ENCODE measurements at places on chromosomes 6 and 20. TPM values are rescaled to one million over a fixed set of nuclear protein-coding genes. Genes with fewer than 3 reads are reported as not detected.

TRDN gene
- not detected for total RNA-seq

FAM83C gene
- total RNA-seq: not detected

DNA sequence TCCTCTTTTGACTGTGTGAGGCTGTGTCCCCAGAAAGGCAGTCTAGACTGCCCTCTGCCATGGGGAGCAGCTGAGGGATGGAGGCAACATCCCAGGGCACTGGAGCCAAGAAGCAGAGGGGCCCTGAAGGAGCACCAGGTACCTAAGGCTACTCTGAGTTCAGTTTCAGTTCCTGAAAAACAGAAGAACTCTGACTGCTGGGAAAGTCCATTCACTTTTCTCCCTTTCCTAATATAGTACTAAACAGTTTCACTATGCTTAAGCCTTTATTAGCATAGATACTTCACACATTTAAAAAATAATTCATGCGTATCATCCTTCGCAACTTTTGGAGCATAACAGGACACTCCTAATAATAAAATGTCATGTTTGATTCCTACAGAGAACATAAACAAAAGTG lies 130.0 kb downstream of the FOXC1 start:
- peaks cover 31% of the 10 kb centered on the region for H3K4me1 ChIP-seq
- H3K27me3 ChIP-seq: no peaks in the 10 kb centered on the region
- peak overlapping the region; percentile 18 for H3K4me3 ChIP-seq
- H3K27ac ChIP-seq: peak overlapping the region; percentile 63
- DNase-seq: peak; percentile 92
- no peaks in the 10 kb centered on the region for H3K36me3 ChIP-seq

DNA sequence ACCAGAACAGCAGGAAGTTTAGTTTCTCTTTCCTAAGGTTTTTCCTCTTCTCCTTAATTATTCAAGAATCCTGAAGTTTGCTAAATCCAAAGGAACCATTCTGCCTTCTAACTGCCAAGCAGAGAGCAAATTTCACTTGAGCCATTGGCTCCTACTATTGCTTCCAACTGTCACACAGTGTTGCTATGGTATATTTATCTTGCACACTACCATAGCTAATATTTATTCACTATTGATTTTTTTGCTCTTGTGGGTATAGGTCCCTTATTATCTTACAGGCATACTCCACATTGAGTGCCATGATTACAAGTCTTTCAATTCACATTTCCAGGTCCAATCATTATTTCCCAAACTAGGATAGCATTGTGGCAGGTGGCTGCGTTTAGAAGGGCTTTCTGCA lies 266.7 kb upstream of the FLRT3 start:
- no peak overlapping the region for H3K4me3 ChIP-seq
- H3K4me1 ChIP-seq: no peaks in the 10 kb centered on the region
- H3K36me3 ChIP-seq: no peaks in the 10 kb centered on the region
- DNase-seq: no peak
- no peak overlapping the region for H3K27ac ChIP-seq
- no peaks in the 10 kb centered on the region for H3K27me3 ChIP-seq

- DNase-seq: no peak
- no peaks in the 10 kb centered on the region for H3K27me3 ChIP-seq
- peak overlapping the region; percentile 71 for H3K27ac ChIP-seq
- no peak overlapping the region for H3K4me3 ChIP-seq
- H3K4me1 ChIP-seq: peaks cover 47% of the 10 kb centered on the region
Observed at GRCh38 chr6:3208098-3208774, 19.2 kb downstream of the TUBB2B start.

DNA sequence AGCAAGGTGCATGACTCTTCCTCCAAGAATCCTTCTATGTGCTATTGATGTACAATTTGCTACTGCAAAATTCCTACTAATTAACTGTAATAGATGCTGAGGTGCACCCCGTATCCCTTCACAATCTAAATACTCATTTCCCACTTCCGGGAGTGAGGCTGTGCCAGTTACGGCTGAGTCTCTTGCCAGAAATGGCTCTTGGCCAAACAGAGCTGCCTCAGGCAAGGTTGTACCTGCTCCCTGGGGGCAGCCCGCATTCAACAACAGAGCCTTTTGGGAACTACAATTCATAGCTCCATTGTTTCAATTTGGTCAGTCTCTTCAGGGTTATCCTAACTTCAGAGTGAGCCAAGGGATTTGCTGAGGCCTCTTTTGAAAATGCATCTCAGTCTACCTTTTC lies 789.8 kb upstream of the MAP3K7 start:
- H3K4me3 ChIP-seq: no peak overlapping the region
- no peak for DNase-seq
- H3K27ac ChIP-seq: no peak overlapping the region
- no peaks in the 10 kb centered on the region for H3K36me3 ChIP-seq

GRCh38 chr20:3239026-3239866 lies at the start of gene SLC4A11:
TSS of gene SLC4A11 (minus strand) at chr20:3239190. CDS start at chr20:3239137, 53 bp downstream.
- peak within 1 kb of the TSS; percentile 75 for H3K4me3 ChIP-seq
- H3K27ac ChIP-seq: no peak within 1 kb of the TSS
- H3K4me1 ChIP-seq: peaks cover 7% of the 10 kb centered on the region
- H3K36me3 ChIP-seq: no peaks in the 10 kb centered on the region
- no peak for DNase-seq

DNA sequence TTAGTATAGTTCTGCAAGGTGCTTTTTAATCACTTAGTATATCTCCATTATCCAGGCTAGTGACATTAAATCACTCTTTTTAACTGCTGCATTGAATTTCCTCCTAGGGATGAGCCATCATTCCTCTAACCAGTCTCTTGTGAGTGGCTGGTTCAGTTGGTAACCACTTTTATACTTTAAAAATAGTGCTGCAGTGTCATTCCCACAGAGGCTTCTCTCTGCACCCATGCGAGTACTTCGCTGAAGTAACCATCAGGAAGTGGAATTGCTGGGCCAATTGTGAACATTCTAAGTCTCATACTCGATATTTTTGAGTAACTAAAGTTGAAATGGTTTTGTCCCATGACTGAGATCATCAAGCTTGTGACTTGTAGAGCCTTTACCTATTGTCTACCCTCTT lies 2.1 kb downstream of the BTN3A2 start:
- peaks cover 6% of the 10 kb centered on the region for H3K4me1 ChIP-seq
- no peaks in the 10 kb centered on the region for H3K27me3 ChIP-seq
- DNase-seq: no peak

DNA sequence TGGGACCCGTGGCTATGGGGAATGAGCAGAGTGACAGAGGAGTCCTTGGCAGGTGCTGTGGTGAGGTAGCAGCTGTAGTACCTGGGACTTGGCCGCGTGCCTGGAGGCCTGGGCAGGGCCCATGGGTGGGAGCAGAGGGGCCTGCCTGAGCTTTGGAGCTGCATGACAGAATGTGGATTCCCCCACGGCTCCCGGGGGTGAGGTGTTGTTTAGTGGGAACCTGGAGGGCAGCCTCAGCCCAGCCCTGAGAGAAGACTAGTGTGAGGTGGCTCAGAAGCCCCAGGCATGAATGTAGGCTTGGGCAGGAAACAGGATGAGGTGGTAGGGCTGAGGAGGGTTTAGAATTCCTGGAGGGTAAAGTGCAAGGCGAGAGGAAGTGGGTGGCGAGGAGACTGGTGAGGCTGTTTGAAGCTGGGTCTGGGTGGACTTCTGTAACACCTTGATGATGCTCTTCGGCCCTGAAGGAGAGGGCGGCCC lies 86.5 kb upstream of the SCP2D1 start:
- H3K4me3 ChIP-seq: no peak overlapping the region
- no peaks in the 10 kb centered on the region for H3K36me3 ChIP-seq
- DNase-seq: no peak
- H3K4me1 ChIP-seq: peaks cover 18% of the 10 kb centered on the region

GRCh38 chr6:34235307-34236130 lies 1.2 kb upstream of the HMGA1 start:
- no peak for DNase-seq
- H3K27ac ChIP-seq: peak overlapping the region; percentile 88
- H3K36me3 ChIP-seq: peaks cover 1% of the 10 kb centered on the region
- no peaks in the 10 kb centered on the region for H3K27me3 ChIP-seq
- peaks cover 19% of the 10 kb centered on the region for H3K4me1 ChIP-seq
- H3K4me3 ChIP-seq: peak overlapping the region; percentile 74

GRCh38 chr6:9540534-9541126 lies 874.2 kb downstream of the TFAP2A start:
- H3K27ac ChIP-seq: no peak overlapping the region
- H3K4me3 ChIP-seq: no peak overlapping the region
- H3K27me3 ChIP-seq: no peaks in the 10 kb centered on the region
- H3K36me3 ChIP-seq: no peaks in the 10 kb centered on the region

DNA sequence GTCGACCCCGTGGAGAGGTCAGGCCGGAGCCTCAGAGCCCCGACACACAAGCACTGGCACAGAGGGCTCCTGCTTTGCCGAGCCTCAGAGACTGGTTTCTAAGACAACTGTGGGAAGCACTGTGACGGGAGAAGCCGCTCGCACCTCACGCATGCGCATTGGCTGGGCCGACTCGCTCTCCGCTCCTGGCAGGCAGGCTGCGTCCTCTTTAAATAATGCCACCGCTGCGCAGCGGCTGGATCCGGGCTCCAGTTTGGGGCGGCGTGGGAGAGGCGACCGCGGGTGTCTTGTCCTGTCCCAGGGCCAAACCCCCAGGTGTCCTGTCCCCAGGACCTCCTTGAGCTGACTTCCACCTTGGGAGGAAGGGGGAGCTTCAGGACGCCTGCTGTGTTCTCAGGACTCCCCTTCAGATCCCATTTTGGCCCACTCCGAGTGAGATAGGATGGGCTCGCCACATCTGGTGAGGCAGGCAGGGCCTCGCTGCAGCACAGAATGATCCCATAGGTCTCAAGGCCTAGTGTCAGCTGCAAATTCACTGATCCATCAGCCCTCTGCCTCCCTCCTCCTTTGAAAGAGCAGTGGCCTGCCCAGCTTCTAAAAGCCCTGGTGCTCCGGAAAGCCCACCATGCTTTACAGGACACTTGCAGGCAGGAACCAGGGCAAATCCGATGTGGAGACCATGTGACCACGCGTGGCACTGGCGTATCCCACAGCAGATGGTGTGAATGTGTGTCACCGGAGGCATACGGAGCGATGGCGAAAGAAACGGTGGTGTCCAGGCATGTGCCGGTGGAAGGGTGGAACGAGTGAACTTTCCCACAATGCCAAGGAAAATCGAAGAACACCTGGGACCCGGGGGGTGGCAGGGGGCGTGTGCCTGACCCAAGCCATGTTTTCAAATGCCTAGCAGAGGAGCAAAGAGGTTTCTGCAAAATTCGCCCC lies 169.3 kb upstream of the ZNF337 start:
- no peak overlapping the region for H3K4me3 ChIP-seq
- H3K27me3 ChIP-seq: no peaks in the 10 kb centered on the region
- no peak overlapping the region for H3K27ac ChIP-seq
- H3K36me3 ChIP-seq: no peaks in the 10 kb centered on the region
- peaks cover 6% of the 10 kb centered on the region for H3K4me1 ChIP-seq

DNA sequence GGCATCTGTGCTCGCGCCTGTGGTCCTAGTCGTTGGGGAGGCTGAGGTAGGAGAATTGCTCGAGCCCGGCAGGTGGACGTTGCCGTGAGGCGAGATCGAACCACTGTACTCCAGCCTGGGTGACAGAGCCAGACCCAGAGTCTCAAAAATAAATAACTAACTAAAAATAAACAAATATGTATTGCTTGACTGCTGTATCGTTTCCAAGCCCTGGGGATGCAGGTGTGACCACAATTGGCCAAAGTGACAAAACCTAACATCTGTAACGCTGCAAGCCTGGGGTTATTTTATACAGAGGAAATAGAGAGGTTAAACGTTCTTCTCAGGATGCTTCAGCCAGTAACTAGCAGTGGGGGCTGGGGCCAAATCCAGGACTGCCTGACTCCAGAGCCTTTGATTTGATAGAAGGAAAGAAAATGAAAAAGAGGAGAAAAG lies 1.9 kb upstream of the SRSF3 start:
- no peaks in the 10 kb centered on the region for H3K27me3 ChIP-seq
- H3K4me1 ChIP-seq: peaks cover 8% of the 10 kb centered on the region
- H3K4me3 ChIP-seq: peak overlapping the region; percentile 53
- no peaks in the 10 kb centered on the region for H3K36me3 ChIP-seq
- DNase-seq: peak; percentile 72
- H3K27ac ChIP-seq: peak overlapping the region; percentile 40

- H3K4me3 ChIP-seq: no peak overlapping the region
- DNase-seq: no peak
- H3K4me1 ChIP-seq: peaks cover 5% of the 10 kb centered on the region
- no peaks in the 10 kb centered on the region for H3K27me3 ChIP-seq
Observed at GRCh38 chr6:12264671-12265070, 25.5 kb upstream of the EDN1 start.

DNA sequence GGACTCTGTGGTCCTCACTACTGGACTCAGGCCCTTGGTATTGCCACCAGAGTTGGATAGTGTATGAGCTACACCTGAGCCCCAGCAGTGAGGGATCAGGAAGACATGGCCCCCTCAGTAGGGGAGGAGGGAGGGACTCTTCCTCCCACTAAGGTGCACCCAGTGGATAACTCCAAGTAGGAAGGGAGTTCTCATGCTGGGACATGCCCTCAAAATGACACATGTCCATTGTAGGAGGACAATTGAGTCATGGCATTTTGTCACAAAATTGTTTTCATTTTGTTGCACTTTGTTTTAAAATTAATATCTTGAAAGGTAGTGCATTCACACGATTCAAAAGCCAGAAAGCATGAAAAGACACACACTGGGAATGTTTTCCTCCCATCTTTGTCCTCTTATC lies 127.2 kb downstream of the FOXO3 start:
- H3K27me3 ChIP-seq: no peaks in the 10 kb centered on the region
- H3K27ac ChIP-seq: no peak overlapping the region
- H3K4me3 ChIP-seq: no peak overlapping the region

GRCh38 chr20:41643504-41643938 lies 25.3 kb upstream of the CHD6 start:
- H3K4me3 ChIP-seq: no peak overlapping the region
- no peaks in the 10 kb centered on the region for H3K36me3 ChIP-seq

Data from GM12878 (cell line).